ENCODE measurements at places on chromosomes 13 and 19. TPM values are rescaled to one million over a fixed set of nuclear protein-coding genes. Genes with fewer than 3 reads are reported as not detected.

Gene ZNF682
- total RNA-seq, result 4.6 TPM

Gene DNASE2
- total RNA-seq, result 101 TPM

Gene MAB21L1
- 0.21 TPM for total RNA-seq

Gene C1QTNF9B
- not detected for total RNA-seq

Gene FUT2
- 1.2 TPM for total RNA-seq

Gene BEST2
- not detected for total RNA-seq

Gene SULT2A1
- total RNA-seq, result not detected

Gene SCGB2B2
- 1.5 TPM for total RNA-seq

Gene WDR88
- not detected for total RNA-seq

Gene HSD11B1L
- total RNA-seq, result 8.6 TPM

Gene RAP2A
- 42.5 TPM for total RNA-seq

Gene PIP5K1C
- 43.6 TPM for total RNA-seq

Gene ZNF606
- 16.1 TPM for total RNA-seq

Gene MICU2
- total RNA-seq, result 34.8 TPM

Gene RPS19
- 1,736 TPM for total RNA-seq

Gene NCLN
- total RNA-seq, result 68.8 TPM

Gene NCCRP1
- 0.86 TPM for total RNA-seq

Gene ETV2
- total RNA-seq, result 1.1 TPM

Gene HTR2A
- total RNA-seq, result 0.32 TPM
